Renal cortical epithelial cell (primary cell): ENCODE measurements at places on chromosomes 4 and X. TPM values are rescaled to one million over a fixed set of nuclear protein-coding genes. Genes with fewer than 3 reads are reported as not detected.
A peak's percentile ranks its signal among the peaks of the same experiment; 100 is the strongest.

DNA sequence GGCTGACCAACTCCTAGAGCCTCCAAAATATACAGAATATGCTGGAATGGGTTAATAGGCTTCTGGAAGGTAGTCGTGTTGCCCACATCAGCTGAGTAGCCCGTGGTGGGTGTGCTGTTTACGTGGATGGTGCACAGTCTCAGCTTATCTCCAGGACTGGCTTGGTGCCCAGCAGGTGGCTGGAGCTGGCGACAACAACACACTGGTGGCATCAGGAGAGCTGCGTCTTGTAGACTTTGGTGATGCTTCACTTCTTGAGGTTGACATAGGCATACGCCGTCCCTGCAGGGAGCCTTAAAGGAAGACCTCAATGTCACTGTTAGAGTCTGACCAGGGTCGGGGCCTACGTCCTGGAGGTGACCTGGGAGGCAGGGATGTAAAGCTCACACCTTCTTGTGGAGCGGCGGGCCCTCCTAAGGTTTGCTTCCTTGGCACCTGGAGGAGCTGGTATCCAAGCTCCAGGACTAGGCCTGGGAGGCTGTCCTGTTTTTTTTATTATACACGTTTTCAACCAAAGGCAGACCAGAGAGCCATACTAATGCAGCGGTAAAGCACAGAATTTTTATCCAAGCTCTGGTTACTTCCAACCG is 26.5 kb upstream of the RBMX start:
- no peak for DNase-seq

DNA sequence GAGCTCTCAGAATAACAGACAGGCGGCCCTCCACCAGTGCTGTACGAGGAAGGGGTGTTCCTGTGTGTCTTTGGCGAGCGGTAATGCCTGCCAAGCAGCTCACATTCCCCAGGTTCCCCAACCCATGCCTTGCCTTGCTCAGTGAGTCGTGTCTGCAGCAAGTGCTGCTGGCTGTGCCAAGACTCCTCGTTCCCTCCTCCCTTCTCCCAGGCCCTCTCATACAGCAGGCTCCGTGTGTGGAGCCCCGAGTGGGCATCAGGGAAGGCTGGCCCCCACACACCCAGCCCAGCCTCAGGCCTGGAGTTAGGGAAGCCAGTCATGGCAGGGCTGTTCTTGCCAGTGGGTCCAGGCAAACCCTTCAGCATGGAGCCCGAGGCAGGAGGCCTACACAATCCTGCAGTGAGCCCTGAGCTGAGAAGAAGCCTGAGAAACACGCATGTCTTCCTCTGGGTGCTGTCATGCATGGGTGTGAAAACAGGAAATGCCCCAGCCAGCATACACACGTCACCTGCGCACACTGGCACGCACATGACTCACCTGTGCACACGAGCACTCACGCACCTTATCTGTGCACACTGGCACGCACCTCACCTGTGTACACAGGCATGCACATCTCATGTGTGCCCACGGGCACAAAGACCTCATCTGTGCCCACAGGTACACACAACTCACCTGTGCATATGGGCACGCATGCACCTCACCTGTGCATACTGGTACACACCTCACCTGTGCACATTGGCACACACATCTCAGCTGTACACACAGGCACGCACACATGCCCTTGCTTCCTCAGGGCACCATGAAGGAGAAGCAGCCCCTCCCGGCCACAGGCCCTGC is 238.7 kb downstream of the DHRSX start:
- DNase-seq: peak; percentile 82

- DNase-seq: no peak
These were observed 137.5 kb upstream of the ANXA3 start for GRCh38 chr4:78414116-78414515.

The SPANXA2 gene
- total RNA-seq: not detected in 2 replicates

GRCh38 chr4:110224812-110225211 is 26.4 kb upstream of the ELOVL6 start:
- DNase-seq: no peak

- DNase-seq: no peak
These were observed 340.3 kb upstream of the ZCCHC13 start for GRCh38 chrX:73963682-73964081.

DNA sequence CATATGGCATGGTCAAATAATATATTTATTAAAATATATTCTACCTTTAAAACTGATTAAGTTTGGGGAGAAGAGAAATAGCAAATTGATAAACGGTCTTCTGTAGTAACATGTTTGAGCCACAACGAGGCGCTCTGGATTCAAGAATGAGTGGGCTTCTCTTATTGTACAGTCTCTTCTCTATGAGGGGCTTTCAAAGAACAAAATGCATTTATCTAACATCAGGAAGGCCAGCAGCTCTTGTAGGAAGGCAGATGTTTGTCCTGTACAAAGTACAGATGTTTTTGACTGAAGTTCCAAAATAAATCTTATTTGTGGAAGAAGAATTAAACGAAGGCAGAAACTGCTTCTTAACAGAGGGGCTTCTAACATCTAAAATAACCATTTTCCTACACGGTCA is 153.6 kb downstream of the RASL11B start:
- peak; percentile 31 for DNase-seq

DNA sequence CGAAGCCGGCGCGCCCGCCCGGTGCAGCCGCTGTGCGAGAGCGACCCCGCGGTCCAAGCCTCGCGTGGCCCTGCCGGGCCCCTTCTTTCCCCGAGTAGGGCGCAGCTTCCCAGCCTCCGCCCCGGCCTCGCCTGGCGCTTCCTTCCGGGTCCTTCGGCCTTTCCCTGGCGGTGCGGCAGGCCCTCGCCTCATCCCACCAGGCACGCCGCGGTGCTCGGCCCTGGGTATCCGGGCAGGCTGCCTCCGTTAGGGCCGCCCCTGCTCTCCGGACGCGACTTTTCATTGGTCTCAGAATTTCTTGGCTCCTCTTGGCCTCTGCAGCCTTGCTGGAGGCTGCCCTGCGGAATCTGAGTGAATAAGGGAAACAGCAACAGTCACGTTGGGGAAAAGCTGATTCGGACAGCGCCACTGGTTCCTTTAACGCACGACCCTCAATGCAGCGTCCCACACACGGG is 429 bp downstream of the UVSSA start:
- DNase-seq: peak; percentile 51

The CXCL8 gene
- total RNA-seq: 110 and 1,468 TPM in 2 replicates

DNA sequence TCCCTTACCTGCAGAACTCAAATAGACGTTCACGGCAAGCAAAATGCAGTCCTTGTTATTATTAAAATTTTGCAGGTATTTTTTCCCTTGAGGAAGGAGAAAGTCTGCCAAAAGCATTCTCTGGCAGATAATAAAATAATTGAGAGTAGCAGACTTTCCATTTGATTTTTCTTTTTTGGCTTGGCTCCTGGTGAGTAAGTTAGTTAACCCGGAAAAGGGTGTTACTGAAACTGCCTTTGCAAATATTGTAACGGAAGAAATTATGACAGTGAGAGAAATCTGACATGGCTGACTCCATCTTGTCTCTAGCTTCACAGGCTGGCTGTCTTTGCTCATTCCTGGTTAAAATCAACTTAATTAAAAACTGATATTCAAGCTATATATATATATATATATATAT is 100.5 kb downstream of the GPR143 start:
- no peak for DNase-seq

The SSX2B gene
- total RNA-seq: not detected in 2 replicates

The NUP62CL gene
- total RNA-seq: 2.4 and 5.6 TPM in 2 replicates

- no peak for DNase-seq
These were observed 31.0 kb downstream of the FNIP2 start for GRCh38 chr4:158799856-158800255.

GRCh38 chr4:56619160-56619559 is 61.9 kb downstream of the HOPX start:
- DNase-seq: no peak

The FAM47B gene
- total RNA-seq: not detected in 2 replicates

The ASMT gene
- not detected in 2 replicates for total RNA-seq

DNA sequence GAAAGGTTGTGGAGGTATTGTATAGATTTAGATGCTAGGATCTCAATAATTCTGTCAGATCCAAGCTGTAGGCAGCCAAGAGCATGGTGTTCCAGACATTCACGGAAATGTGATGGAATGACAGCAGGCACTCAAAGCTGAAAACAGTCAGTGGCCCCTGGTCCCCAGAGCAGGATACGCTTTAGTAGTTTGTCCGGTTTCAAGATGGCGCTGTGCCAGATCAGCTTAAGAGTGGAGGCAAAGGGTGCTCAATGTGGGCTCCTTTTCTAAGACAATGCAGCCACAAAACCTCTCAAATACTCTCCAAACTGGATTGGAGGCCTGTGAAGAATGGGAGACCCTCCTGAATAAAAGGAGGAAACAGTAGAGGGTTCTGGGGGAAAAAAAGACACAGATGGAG is 291.2 kb upstream of the HS3ST1 start:
- no peak for DNase-seq

GRCh38 chr4:80990851-80991250 is 39.7 kb upstream of the BMP3 start:
- no peak for DNase-seq

DNA sequence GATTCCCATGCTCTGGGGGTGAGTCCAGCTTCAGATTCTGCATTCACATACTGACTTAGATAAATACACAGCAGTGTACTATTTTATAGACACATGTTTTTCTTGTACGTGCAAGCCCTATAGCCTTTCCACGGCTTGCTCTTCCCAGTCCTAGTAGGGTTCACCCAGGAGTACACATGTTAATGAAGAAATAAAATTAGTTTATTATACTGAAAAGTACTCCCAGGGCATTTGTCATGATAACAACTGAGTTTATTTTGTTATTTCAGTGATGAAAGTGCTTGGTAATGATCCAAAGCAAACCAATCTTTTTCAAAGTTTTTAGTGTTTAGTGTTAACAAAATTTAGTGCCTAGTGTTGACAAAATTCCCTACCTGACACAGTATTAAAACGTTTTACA is 21.3 kb downstream of the MAPK10 start:
- DNase-seq: peak; percentile 13

GRCh38 chr4:146255463-146255862 is 41.1 kb downstream of the REELD1 start:
- DNase-seq: no peak

DNA sequence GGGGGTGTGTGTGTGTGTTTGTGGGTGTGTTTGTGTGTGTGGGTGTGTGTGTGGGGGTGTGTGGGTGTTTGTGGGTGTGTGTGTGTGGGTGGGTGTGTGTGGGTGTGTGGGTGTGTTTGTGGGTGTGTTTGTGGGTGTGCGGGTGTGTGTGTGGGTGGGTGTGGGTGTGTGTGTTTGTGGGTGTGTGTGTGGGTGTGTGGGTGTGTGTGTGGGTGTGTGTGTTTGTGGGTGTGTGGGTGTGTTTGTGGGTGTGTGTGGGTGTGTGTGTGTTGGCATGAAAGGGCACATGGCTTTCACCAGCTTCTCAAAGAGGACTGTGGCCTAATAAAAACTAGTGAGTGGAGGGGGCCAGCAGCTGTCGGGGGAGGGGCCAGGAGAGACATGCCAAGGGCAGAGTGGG is 25.3 kb upstream of the ZNF185 start:
- DNase-seq: no peak

The IRS4 gene
- total RNA-seq: not detected in 2 replicates

GRCh38 chr4:169649545-169650226 is 29.3 kb downstream of the CLCN3 start:
- DNase-seq: peak; percentile 57

GRCh38 chr4:181962321-181962720 is 280.9 kb upstream of the TENM3 start:
- DNase-seq: no peak

DNA sequence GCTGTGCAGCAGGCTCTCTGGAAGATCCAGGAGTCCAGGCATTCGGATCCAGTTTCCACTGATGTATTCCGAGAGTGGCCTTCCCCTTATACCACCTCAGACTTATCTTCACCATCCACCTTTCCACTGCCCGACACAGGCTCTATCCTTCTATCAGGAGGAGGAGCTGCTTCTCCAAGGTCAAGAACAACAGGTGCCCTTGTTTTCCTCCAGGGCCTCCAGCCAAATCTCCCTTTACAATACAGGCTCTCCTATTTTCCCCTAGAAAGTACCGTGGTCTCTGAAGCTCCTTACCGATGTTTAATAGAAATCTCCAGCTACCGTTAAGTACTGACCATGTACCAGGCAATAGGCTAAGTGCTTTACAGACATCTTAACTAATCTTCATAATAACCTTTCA is 61.3 kb downstream of the AFAP1 start:
- DNase-seq: no peak

GRCh38 chr4:98728433-98728832 is 70.0 kb upstream of the TSPAN5 start:
- peak; percentile 66 for DNase-seq

DNA sequence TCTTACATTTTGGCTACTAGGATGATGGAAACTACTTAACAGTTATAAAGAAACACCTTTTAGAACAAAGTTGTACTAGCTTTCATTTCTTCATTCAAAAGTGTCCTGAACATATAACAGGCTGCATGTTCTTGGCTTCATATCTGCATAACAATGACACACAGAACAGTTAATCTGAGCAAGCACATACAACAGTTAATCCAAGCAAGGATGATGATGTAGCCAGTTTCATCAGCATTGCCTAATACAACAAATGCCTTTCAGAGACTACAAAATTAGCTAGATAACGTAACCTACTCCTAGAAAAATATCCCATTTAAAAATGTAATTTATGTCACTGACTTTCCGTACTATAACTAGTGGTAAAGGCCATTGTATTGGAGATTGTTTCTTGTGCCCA is 182.1 kb downstream of the SCFD2 start:
- no peak for DNase-seq

DNA sequence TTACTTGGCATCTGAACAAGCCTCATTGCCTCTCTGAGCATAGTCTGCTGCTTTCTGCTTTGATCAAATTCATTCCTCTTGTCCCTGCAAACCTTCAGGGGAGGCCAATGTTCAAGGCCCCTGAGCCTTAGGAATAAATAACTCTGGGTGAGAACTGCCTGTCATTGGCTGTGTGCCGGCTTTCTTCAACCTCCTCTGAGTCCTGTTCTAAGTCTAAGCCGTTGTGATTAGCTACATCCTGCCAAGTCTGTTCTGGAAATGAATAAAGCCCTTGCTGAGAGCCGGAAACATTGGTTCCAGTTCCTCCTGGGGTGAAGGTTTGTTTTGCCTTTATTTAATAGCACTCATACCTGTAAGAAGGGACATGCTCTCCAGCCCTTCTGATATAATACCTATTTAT is 13.8 kb downstream of the RNF4 start:
- DNase-seq: peak; percentile 48

GRCh38 chrX:134184936-134185335 is 52.0 kb upstream of the CCDC160 start:
- DNase-seq: no peak
